CD8-positive, alpha-beta memory T cell (primary cell): ENCODE measurements at places on chromosomes 7 and 10.
A peak's percentile ranks its signal among the peaks of the same experiment; 100 is the strongest.

DNA sequence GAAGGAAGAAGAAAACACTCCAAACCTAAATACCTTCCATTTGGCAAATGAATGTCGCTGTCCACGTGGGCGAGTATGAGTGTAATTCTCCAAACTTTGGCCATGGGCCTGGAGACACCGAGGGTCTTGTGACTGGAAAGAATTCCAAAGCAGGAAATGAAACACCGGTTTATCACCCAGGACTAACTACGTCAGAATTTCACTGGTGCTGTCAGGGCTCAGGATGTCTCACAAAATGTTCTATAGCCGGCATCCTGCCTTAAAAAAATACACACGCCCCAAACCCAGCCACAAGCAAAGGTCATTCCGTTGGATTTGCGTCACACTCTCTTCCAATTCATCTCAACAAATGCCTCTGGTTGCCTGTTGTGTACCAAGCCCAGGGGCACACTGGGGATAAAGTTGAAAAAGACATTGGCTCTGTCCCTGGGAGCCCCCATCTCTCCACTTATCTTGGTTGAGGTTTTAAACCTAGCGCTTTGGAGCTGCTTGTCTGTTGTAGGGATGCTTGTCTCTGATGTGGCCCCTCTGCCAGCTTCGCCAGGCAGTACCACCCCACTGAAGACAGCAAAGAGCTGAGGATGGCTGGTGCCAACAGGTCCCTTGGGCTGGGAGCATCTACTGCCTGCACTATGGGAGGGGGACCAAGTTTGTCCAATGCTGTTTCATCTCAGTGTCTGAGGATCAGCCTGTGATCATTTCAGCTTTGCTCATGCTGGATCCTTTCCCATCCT, 31.2 kb downstream of the GSTO2 start:
- DNase-seq: no peak

DNA sequence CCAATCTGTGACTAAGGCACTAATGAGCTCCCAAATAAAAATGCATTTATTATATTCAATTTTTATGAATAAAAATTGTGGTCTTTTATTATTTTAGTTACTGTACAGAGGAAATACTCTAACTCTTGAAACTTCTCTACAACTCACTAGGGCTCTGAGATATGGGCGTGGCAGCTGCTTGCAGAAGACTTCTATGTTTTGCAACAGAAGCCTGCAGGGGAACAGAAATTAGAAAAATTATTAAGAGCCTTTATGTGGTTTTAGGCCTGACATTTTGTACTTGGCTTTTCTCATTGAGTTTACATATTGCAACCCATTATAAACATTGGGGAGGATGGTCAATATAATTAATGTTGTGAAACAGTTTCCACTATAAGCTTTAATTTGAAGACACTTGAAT, 581.4 kb downstream of the TNS3 start:
- DNase-seq: no peak

DNA sequence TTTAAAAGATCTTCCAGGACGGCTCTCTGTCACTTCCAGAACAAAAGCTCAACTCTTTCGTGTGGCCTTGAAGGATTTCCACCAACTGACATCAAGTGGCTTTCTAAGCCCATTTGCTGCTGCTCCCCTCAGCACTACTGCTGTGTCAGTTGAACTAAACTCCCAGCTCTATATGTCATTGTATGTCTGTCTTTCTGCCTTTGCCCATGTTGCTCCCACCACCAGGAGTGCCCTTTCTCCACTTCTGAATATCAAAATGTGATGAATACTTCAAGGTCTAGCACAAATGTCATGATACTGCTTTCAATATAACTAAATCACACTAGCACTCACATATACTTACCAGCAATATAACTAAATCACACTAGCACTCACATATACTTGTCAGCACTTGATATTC, 138.3 kb downstream of the ATXN7L1 start:
- no peak for DNase-seq

DNA sequence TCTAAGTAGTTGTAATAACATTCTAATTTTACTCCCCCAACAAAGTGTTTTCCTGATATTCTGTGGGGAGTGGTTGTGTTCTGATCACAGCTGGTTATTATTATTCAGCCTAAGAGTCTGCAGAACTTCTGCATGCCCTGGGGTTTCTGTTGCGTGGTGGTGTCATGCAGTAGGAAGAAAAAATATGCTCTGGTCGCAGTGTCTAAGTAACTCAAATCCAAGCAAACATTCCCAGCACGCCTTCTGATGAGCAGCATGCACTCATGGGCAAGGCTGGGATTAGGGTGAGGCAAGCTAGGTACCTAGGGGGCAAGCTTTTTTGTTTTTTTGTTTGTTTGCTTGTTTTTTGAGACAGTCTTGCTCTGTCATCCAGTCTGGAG, 112.8 kb upstream of the KMT2E start:
- DNase-seq: no peak

DNA sequence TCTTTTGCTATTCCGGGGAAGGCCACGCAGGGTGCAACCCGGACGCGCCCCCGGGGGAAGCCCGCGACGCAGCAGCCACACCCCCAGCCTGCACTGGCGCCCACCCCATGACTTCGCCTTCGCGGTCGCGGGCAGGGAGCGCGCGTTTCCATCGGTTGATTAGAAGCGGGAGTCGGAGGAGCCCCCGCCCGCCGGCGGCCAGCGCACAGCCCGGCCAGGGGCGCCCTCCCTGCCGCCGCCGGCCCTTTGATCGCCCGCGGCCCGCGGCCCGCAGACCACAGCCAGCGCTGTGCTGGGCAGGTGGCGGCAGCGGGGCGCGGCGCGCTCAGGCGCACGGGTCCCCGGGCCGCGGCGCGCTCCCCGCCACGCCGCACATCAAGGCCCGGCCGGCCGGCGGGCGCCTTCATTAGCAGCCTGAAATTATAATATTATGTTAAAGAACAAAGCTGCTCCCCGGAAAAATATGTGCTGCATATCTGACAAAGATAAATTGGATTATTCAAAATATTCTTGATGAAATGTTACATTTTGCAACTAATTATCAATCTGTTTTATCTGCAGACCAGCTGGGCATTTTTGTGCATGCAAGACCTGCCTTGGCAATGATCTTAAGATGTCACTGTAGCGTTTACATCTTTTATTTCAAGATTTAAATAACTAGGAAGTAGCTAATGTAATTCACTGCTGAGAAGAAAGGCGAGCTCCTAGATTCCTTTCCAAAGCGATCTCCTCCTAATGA, 160.7 kb upstream of the MKI67 start:
- DNase-seq: no peak

- DNase-seq: no peak
These were observed 12.7 kb downstream of the ACADSB start for GRCh38 chr10:123021517-123021916.

GRCh38 chr10:60135020-60135419, 228.7 kb upstream of the CCDC6 start:
- DNase-seq: no peak

GRCh38 chr10:97810446-97810845, 38.6 kb upstream of the SFRP5 start:
- DNase-seq: no peak

DNA sequence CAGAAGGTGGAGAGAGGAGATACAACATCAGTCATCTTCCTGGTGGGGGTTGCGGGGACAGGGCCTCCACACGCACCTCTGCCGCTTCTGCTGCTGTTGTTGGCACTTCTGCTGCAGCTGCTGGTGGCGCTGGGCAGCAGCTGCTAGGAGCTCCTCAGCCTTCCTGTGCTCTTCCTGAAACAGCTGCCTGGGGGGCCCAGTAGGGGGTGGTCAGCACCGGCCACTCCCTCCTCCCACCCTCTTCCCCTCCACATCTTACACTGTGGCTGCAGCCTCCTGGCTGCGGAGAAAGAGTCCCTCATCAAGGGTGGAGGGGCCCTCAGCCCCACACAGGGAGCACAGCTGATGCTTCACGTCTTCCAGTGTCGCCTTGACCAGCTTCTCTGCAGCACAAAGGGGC, 9.9 kb downstream of the SYCE1 start:
- no peak for DNase-seq

DNA sequence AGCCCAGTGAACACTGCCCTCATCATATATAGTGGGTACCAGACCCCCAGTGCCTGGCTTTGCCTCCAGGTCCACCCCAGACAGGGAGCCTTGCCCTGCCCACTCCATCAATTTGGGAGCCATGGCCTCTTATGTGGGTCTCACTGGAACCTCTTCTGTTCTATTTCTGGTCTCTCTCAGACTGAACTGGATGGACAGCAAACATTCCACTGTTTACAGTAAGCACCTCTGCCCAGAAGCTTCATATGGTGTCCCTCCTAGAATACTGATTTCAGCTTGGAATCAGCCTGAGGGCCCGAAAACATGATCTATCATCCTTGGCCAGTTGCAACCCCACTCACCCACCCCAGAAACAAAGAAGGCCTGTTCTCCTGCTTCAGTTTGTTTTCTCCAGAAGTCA, 81.0 kb upstream of the SLF2 start:
- no peak for DNase-seq

- no peak for DNase-seq
These were observed 205.2 kb upstream of the SVIL start for GRCh38 chr10:29839826-29840515.

- no peak for DNase-seq
These were observed 16.6 kb downstream of the BAG3 start for GRCh38 chr10:119667562-119668328.

- no peak for DNase-seq
These were observed 58.8 kb downstream of the TSPAN12 start for GRCh38 chr7:120799147-120799546.

- no peak for DNase-seq
These were observed 175.4 kb downstream of the CSTF2T start for GRCh38 chr10:51524041-51524440.

GRCh38 chr7:158447506-158448171, 140.0 kb downstream of the PTPRN2 start:
- DNase-seq: no peak

DNA sequence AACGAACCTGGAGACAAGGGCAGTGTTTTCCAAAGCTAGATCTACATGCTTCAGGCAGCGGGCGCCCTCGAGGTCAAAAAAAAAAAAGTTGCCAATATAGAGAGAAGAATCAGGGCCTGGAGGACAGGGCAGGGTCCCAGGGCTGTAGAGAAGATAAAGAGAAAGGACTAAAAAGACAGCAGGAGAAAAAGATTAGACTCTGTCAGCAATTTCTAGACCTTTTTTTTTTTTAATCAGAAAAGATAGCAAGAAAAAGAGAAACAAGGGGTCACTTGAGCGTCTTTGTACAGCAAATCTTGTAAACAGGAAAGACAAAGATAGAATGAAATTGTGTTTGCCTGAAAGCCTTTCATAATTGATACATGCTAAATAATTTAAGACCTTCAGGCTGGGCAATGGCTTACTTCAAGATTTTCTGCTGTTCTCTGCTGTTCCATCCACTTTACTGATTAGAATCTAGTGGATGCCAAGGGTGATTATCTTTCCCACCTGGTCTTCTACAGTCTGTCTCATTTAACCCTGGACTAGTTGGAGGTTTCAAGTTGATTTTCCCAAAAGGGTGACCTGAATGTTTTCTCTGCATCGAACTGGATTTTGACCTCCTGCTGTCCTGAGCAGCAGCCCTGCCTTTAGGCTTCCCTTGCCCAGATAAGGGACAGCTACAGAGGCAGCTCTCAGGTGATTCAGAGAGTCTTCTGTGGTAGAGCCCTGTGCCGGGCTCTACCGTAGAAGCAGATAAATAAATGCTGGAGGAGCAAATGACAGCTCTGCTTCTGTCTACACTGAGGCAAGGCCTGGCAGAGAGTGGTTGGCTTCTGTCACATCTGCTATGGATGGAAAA, 5.1 kb downstream of the LMOD2 start:
- DNase-seq: no peak

DNA sequence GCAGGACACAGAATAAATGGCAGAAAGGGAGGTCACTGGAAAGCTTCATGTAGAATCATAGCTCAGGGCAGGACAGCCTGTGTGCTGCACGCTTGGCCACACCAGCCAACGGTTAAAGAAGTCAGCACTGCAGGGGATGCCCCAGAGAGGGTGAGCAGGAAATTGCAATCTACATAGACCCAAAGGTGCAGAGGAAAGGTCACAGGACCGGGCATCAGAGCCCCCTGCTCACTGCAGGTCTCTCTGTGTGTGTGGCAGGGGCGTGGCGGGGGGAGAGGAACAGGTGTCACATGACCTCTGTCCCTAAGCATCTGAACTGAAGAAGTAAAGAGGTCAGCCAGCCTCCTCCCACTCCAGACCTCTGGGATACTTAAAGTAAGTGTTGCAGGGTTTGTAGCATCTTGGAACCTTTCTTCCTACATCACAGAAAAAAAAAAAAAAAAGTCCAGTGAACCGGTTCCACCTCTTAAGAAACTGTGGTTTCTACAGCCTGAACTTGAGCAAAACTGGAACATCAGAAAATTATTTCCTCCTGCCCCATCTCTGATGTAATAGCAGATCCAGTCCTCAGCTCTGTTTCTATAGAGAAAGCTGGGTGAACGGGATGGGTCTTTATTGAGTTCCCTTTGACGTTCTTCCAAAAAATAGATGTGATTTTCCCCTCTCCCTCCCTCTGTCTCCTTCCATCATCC, 64.3 kb downstream of the RGS10 start:
- DNase-seq: peak; percentile 19

- DNase-seq: no peak
These were observed 292.5 kb upstream of the SEMA3C start for GRCh38 chr7:81211204-81211933.

GRCh38 chr7:94028768-94029167, 24.6 kb upstream of the BET1 start:
- no peak for DNase-seq

GRCh38 chr7:128849804-128850490, 12.7 kb upstream of the ATP6V1F start:
- DNase-seq: no peak

- DNase-seq: no peak
These were observed 127.2 kb upstream of the PODXL start for GRCh38 chr7:131683536-131684125.

DNA sequence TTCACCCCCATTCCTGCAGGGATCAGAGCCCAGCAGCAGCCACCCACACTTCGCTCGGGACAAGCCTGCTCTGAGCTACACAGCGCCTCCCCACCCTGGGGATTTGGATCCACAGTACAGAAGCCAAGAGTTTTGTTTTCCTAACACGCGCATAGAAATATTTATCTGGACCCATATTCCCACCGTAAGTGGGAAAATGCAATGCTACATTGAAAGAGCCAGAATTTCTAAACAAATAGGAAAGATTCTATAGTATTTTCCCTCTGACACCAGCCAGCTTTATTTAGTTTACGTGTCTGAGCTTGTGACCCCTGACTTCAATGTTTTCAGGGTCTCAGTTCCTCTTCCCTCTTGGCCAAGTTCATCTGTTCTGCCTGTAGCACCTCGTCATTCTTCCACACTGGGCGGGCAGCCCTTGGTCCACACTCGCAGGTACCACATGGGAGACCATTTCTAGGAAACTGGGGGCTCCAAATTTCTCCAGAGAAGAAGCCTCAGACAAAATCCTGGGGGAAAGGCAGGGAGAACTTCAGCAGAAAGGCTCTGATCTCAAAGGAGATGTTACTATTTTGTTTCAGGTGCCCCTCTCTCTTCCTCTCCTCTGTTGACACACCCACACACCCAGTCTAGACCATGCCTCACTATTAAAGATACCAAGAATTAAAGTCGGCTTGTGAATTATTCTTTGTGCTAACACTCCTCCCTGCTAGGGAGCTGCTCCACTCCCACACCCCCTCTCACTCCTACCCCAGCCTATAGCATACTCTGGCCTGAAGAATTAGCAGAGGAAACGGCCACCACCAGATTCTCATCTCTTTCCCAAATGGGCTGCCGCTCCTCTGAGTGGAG, 116.0 kb upstream of the PCGF5 start:
- no peak for DNase-seq
